ENCODE measurements at places on chromosomes 7 and 10.
A peak's percentile ranks its signal among the peaks of the same experiment; 100 is the strongest.

DNA sequence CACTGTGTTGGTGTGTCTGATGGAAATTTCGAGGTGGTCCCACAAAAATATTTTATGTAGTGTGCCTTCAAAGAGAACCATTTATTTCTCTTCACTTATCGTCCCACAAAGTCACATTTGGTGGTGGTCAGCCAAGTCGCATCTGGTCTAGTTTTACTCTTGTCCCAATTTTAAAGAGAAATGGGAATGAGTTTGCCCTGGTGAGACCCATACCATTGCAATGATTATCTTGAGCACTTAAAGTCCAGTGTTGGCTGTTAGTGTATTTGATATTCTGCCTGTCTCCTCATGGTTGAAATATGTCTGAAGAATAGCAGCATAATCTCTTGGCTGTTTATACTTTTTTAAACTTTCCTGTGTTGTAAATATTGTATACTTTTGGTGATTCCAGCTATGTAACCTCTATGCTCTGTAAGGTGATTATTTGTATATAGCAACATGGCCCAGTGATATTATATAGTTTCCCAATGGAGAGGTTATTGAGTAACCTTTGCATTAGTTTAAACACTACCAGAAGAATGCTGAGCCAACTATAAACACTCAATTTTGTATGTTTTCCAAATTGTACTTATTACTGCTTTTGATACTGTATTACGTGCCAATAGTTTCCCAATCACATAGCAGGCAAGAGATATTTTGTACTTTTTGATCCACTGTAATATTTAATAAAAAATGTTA, 172.2 kb downstream of the RTKN2 start:
- DNase-seq = no peak

- DNase-seq = no peak
Measured at GRCh38 chr7:151810441-151811232, 66.3 kb downstream of the PRKAG2 start.

DNA sequence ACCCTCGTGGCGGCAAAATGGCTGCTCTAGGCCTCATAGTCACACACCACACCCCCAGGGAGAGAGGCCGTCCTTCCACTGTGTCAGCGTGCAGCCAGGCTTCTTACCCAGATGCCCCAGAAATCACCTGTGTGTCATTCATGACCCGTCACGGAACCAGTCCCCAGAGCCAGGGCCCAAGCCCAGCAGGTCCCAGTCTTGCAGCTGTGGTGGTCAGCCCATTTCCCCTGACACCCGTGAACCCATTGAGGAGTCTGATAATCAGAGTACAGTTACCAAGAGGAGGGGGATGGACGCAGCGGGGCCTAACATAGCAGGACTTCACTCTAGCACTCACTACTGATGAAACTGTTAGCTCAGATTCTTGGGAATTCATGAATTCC, 112.1 kb downstream of the ACTR3B start:
- DNase-seq = no peak

- DNase-seq = no peak
Measured at GRCh38 chr7:44112231-44112996, 8.3 kb downstream of the AEBP1 start.

GRCh38 chr10:33155720-33156638, 178.5 kb downstream of the NRP1 start:
- no peak for DNase-seq

GRCh38 chr7:80373429-80374032, 138.3 kb downstream of the GNAT3 start:
- no peak for DNase-seq

DNA sequence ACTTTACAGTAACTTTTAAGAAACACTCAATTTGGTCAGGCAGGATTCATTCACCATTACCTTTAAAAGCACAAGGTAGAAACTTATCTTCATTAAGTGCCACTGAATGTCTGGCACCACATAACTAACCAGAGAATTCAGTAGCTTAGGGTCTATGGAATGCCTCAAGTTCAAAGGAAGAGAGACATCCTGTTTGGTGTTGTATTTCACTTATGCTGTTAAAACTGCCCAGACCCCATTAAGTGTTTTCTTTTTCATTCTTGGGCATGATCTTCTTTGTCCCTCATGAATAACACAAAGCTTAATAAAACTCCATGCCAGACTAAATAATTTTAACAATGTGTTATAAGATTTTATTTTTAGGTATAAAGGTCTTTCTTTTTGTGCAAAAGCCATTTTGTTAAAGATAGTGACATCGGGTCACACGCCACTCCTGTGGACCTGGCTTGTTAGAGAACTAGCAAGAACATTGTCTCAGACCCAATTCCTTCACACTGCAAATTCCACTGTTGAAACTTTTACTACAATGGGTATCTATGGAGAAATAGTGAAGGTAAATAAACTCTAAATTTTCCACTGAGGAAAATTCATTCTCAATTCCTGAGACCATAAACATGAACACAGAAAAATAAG, 221.0 kb downstream of the TWIST1 start:
- no peak for DNase-seq

- DNase-seq = no peak
Measured at GRCh38 chr7:121379930-121380329, 16.2 kb downstream of the FAM3C start.

GRCh38 chr10:110664483-110665420, 20.6 kb downstream of the RBM20 start:
- no peak for DNase-seq

- no peak for DNase-seq
Measured at GRCh38 chr10:35353395-35353794, 17.1 kb downstream of the CCNY start.

DNA sequence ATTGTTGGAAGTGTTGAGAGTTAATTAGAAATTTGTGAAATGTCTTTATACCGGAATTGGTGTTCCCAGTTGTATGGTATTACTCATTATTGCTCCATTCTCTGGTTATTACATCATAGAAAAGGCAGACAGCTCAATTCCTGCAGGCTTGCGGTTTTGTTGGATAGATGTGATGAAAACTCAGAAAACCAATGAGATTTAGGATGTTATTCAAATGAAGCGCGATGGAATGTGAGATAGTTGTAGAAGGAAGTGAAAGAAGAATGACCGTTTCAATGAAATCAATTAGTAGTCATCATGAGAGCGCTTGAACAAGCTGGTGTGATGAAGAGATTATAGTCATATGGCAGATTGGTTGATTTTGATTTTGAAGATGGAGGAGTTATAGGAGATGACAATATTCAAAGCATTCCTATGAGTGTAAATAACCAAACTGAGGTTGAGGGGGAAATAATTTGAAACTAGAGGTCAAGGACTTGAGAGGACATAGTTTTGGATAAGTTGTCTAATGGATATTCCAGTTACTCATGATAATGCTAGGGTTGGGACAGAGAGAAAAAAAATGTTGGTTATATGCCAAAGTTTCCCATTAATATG, 991.5 kb downstream of the NRG3 start:
- DNase-seq = no peak

DNA sequence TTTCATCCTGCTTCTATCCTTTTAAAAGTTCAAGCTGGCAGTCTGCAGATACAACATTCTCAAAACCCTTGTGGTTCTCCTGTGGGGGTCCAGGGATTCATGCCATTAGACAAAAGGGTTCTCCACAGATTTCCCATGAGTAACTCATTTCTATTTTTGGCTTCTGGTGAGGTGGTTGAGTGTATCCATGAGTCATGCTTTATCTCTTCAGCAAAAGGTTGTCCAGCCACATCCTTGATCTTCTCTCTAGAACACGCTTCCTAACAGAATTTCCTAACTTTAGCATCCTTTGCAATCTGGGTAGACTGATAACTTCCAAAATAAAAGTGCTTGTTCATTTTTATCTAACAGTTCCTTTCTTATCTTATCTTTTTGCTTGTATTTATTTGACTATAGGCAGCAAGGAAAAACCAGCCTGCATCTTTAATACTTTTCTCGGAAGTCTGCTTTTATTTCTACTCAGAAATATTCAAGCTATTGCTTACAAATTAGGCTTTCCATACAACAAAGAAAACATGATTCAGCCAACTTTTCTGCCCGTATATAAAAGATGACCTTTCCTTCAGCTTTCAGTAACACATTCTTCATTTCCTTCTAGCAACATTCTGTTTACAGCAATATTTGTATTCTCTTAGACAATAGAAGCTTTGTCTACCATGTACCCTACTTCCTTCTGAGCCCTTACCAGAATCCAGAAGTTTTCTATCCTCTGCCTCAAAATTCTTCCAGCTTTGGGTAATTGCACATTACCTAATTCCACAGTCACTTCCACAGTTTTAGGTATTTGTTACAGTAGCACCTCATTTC, 79.3 kb upstream of the IL6 start:
- DNase-seq = no peak

DNA sequence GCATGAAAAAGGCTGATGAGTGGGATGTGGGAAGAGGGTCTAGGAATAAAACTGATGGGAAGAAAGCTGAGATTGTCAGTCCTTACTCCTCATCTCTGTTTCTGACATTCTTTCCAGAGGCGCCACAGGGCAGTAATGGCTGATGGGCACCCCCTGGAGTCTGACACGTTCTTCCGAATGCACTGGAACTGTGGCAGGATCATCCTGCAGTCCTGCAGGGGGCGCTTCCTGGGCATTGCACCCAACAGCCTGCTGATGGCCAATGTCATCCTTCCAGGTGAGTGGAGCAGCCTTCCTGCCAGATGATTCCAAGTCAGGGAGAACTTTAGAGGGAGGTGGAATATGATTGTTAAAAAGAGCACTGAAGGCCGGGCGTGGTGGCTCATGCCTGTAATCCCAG, 4.8 kb downstream of the FSCN3 start:
- DNase-seq = no peak

- DNase-seq = no peak
Measured at GRCh38 chr10:37732685-37733084, 124.7 kb downstream of the ZNF248 start.

DNA sequence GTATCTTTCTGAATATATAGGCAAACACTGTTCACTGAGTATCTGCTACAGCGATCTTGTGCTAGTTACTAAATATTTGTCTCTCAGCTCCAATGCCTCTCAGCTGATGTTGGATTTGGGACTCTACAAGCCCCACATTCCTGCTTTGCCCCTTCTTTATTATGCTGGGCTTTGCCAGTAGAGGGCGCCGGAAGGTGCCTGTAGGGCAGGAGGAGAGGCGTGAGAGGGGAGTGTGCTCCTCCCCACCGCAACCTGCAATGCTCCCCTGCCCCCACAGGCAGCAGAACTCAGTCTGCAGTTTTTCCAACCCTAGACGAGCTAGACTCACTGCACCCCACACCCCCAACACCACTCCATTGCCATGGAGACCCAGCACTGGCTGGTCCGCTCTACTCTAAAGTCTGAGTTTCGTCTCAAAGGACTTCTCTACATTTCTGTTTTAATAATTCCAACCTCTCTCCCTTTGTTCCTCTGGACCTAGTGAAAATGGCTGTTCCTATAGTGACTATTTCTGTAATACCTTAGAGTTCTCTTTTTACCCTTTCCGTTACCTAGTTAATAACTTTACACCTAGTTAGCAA, 337.6 kb downstream of the CCSER2 start:
- no peak for DNase-seq

GRCh38 chr10:120415709-120416330, 41.2 kb upstream of the PLPP4 start:
- no peak for DNase-seq

GRCh38 chr10:31036209-31036608, 4.5 kb upstream of the ZNF438 start:
- no peak for DNase-seq

- peak; percentile 35 for DNase-seq
Measured at GRCh38 chr10:60434418-60435046, 44.9 kb upstream of the ANK3 start.

- DNase-seq = no peak
Measured at GRCh38 chr10:72694476-72695369, 2.8 kb downstream of the MCU start.

GRCh38 chr10:60816628-60817397, 38.5 kb downstream of the CDK1 start:
- DNase-seq = peak; percentile 86

GRCh38 chr10:128625926-128626325, 499.7 kb upstream of the MKI67 start:
- DNase-seq = no peak

DNA sequence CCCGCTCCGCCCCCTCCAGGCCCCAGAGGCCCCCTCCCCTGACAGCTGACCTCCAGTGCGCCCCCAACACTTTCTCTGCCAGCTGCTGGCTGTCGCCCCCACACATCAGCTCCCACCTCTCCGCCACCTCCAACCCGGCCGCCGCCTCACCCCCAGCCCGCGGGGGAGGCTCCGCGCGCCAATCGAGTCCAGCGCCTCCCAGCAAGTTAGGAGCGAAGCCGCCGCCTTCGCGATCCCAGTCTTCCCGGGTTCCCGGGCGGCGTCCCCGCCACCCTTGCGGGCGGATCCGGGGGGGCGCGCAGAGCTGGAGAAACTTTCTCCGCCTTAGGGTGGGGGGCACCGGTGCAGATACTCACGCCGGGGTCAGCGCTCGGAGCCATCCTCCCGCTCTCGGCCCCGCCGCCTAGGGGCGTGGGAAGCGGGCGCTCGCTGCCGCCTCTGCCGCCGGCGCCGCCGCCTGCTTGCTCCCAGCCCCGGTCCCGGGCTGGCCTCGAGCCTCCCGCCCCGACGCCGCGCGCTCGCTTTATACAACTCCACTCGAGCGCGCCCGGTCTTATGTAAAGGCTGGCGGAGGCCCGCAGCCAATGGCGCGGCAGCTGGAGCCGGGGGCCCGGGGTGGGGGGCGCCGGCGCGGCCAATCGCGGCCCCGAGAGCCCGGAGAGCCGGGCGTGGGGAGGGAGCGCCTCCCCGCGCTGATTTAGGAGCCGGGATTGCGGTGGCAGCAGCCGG, at the start of gene CRTAC1:
TSS of gene CRTAC1 (minus strand) at position 529 of the 729 bp plus-strand sequence. CDS start at position 380, 149 bp downstream.
- peak; percentile 63 for DNase-seq

DNA sequence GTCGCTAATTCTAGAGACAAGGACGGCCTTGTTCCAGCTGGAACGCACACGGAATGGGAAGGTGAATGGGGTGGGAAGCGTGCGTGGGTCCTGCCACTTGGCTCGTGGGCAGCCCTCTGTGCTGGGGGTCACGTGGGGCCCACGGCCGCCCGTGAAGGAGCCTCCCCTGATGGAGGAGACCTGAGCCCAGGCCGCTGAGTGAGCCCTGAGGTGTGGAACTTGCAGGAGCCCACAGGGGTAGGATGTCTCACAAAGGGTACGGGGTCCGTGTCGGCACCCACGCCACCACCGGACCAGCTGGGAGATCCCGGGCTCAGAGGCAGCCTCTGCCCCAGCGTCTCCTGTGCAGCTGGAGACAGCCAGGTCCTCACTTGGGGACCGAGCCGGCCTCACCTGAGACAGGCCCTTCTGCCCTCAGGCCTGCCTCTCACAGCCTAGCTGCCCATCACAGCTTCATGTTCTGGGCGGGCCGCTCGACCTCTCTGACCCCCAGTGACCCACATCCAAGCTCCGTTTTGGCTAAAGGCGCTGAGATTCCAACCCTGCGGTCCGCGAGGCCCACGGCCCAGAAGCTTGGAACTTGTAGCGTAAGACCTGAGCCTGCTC, 84.8 kb downstream of the FOXL3 start:
- no peak for DNase-seq

DNA sequence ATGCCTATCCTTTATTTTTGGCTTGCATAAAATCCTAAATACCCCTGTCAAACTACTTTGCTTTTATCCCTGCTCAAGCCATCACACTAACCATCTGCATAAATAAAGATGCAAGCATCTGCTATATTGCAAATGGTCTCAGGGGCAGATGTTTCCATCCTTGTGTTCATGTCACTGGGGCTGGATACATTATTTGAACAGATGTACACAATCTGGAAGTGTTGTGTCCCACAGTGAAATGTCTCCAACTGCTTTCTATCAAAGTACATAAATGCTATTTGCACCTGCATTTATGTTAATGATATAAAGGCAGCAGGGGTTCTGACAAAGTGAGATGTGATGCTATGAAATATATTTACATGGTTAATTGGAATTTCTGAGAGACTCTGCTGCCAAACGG, 163.1 kb downstream of the ZNF438 start:
- no peak for DNase-seq
